ENCODE measurements at places on chromosomes 3 and 15.

GRCh38 chr3:147807776-147808175 lies 398.6 kb downstream of the ZIC1 start:
- DNase-seq: no peak

GRCh38 chr15:92663250-92663951 lies 7.8 kb upstream of the FAM174B start:
- DNase-seq: no peak

- no peak for DNase-seq
Observed at GRCh38 chr3:25027650-25028049, 400.4 kb upstream of the RARB start.

- no peak for DNase-seq
Observed at GRCh38 chr3:99859825-99860224, 42.2 kb downstream of the CMSS1 start.

- no peak for DNase-seq
Observed at GRCh38 chr3:81152156-81152555, 609.3 kb downstream of the GBE1 start.

All from HuH-7.5 (cell line).